ENCODE measurements at places on chromosomes 4 and X.
A peak's percentile ranks its signal among the peaks of the same experiment; 100 is the strongest.

GRCh38 chr4:153428941-153429475, 37.2 kb upstream of the TMEM131L start:
- no peak for DNase-seq

DNA sequence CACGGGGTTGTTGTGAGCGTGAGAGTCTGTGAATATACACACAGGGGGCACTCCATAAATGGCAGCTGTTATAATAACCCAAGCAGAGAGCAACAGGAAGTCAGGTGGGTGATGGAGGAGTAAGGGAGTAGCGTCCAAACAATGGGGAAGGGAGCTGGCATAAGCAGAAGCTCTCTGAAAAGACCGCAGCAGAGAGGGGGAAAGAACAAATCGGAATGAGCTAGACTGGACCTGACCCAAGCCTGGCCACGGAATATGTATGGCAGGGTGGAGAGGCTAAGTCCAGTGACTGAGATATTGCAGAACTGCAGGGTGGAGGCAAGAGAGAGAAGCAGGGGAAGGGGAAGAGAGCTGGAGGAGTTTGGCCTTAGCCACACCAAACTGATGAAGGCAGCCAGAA, 6.5 kb upstream of the GJB1 start:
- DNase-seq, result no peak

- DNase-seq, result no peak
Measured at GRCh38 chr4:7918981-7919380, 20.7 kb downstream of the AFAP1 start.

DNA sequence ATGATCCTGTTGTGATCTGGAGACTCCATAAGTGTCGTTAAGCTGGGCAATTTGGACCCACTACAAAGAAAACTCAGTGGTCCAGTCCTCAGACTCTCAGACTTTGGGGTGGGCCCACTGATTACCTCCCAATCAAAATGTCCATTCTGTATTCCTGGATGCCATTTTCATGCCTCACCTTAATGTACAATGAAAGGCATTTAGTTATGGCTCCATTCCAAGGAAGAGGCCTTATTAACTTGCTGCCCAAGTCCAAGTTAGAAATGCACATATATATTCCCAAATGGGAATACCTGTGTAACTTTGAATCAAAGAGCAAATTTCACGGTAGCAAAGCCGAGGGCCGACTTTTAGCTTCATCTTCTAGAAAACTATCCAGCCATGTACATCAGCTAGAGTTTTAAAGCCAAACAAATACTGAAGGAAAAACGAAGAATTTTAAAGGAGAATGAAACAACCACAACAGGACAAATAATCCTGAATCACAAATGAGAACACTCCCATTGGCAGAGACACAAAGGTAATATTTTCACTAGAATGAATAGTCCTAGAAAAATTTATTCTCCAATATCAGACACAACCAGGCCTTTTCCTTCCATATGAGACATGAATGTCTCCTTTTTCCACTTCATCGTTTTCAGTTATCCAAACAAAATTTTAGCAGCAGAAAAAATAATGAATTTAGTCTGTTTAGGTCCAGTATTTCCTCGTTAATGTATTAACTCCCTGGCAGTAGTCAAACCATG, 63.7 kb upstream of the HHIP start:
- DNase-seq, result no peak

DNA sequence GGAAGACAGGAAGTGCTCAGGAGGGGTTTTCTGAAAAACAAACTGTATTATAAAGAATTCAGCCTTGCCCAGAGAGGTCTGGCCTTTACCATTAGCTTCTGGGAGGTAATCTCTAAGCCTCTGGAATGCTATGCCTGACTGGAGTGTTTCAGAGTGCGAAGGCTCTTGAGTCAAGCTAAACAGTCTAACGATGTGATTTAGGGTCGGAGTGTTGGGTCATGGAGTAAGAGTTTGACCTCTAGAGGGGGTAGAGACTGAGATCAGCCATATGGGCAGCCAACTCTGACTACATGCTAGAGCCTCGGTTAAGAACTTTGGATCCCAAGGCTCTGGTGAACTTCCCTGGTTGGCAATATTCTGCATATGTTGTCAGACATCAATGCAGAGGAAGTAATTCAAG, 15.0 kb downstream of the BOD1L1 start:
- no peak for DNase-seq

- DNase-seq, result no peak
Measured at GRCh38 chrX:96979766-96980165, 96.1 kb downstream of the RPA4 start.

DNA sequence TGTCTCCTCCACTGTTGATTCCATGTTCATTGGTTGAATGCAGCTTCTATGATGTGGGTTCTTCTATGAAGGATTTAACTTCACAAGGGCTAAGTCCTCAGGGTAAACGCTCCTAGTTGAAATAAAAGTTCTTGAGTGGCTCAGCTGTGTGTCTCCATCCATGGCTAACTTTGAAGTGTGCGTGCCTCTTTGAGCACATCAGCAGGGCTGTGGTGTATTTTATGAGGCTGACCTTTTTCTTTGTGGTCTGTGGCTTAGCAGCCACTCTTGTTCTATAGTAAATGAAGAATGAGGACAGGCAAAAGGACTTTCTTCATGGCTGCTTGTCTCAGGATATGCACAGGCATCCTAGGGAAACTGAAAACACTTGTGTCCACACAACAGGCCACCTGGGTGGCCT, 88.5 kb downstream of the KIT start:
- DNase-seq, result no peak

- DNase-seq, result no peak
Measured at GRCh38 chr4:24411806-24412205, 172.5 kb downstream of the DHX15 start.

GRCh38 chrX:106999002-106999975, 723 bp downstream of the MORC4 start:
- DNase-seq, result peak; percentile 7

All from germinal center (tissue), 1 donor.